EH (cell line): ENCODE measurements at places on chromosomes 13 and 19.

DNA sequence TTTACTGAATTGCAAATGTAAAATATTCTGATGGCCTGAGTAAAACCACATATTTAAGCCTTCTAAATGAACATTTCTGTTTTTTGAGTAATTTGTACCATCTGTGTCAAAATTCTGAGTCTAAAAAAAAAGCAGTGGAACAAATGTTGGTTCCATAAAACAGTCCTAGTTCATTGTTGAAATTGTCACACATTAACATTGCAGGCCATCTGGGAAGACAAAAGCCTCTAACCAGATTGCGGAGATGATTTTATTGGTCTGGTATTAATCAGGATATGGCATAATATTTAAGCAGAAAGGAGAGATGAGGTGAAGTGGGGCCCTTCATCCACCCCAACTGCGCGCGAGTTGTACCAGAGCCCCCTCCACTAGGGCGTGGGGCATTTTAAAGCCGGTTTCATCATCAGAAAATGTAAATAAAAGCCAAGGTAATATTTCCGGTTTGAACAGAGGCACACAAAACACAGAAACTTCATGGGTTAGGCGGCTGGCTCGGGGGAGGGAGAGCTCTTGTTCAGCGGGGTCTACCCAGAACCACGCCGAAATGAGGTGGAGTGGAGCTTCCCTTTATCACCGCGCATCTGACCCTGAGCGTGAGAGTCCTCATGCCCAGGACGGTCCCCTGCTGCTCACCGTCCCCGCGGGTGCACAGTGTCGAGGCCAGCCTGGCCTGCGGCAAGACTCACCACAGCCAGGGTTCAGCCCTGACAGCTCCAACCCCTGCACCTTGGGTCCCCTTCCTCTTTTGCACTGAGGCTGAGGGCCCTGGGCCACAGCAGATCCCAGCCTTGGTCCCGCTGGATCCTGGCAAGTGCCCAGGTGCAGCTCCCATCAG, 169.2 kb downstream of the URI1 start:
- DNase-seq = no peak

- no peak for DNase-seq
These were observed 84.8 kb downstream of the FLT1 start for GRCh38 chr13:28410096-28410495.

DNA sequence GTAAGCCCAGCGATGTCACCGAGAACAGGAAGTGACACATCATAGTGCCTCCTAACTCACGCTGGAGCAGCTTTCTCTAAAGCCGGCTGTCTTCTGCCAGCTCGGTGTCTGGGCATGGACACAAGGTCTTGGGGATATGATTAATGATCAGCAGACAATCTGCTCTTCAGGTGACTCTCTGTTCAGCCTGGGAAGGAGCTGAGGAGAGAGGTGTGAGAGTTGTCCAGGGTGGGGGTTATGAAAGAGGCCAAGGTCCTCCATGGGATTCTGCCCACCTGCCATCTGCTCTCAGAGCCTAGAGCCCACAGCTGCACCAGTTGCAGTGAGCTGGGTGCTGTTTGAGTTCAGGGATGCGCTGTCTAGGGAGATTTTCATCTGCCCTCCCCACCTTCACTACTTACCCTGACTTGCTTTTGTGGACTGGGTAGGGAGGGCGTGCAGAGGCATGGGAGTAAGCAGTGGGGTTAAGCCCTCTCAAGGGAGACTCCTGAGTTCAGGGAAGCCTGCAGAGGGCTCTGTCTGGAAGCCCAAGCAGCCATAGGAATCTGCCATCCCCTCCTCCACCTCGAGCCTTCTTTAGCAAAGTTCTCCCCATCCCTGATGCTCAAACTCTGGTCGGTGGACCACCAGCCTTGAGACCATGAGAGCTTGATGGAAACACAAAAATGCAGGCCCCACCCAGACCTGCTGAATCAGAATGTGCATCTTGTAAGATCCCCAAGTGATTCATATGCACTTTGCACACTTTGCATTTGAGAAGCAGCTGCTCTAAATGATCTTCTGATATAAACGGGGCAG, 539.7 kb downstream of the RFC3 start:
- peak; percentile 90 for DNase-seq

- no peak for DNase-seq
These were observed 481.9 kb downstream of the FGF9 start for GRCh38 chr13:22152751-22153150.

- DNase-seq = no peak
These were observed 3.7 kb upstream of the PEX11G start for GRCh38 chr19:7492558-7492957.

- no peak for DNase-seq
These were observed 129.0 kb downstream of the RAP2A start for GRCh38 chr13:97562962-97563361.

GRCh38 chr13:21461131-21461530, 2.0 kb upstream of the ZDHHC20 start:
- no peak for DNase-seq

- DNase-seq = no peak
These were observed 318.8 kb downstream of the SPRY2 start for GRCh38 chr13:80022146-80022545.

GRCh38 chr13:94829837-94830365, 117.6 kb upstream of the SOX21 start:
- DNase-seq = no peak

- DNase-seq = no peak
These were observed 11.7 kb upstream of the CYSLTR2 start for GRCh38 chr13:48642061-48642460.

DNA sequence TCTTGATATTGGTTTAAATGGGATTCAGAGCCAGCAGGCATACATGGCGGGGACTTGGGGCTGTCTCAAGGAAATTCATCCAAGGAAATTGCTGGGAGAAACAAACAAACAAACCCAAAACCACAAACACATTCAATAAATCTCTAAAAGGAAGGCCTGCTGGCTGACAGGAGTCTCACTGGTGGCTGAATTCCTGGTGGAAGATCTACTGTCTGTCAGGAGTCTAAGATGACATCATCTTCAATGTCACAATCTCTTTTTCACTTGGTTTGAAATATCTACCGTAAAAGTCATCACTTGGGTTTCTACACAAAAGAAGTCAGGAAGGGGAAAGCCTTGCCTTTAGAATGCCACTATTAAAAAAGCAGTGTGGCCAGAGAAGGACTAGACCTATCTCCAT, 87.9 kb downstream of the KLF5 start:
- DNase-seq = peak; percentile 76

DNA sequence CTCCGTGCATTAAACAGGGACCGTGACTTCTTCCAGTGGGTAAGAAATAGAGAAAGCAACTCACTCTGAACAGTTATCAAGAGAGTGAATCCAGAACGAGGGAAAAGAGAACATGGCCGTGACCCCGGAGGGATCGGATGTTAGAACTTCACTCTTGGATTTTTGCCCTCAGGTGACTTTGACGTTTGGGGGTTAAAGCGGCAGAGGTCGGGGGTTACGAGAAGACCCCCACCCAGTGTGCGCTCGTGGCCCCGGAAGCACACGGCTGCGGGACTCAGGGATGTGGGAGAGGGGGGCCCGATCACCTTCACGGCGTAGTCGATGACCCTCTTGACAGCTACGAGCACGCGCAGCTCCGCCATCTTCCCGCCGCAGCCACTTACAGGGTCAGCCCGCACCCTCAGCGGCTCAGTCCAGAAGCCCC, at the start of gene ETFB:
Gene ETFB (minus strand): TSS at position 424 of the 424 bp plus-strand sequence. CDS start 62 bp downstream, at position 362.
- no peak for DNase-seq

- no peak for DNase-seq
These were observed 25.2 kb downstream of the ZNF383 start for GRCh38 chr19:37243206-37243632.

GRCh38 chr19:13262450-13262849, 112.2 kb downstream of the IER2 start:
- peak; percentile 67 for DNase-seq

GRCh38 chr19:3045885-3046697, 16.2 kb downstream of the TLE5 start:
- DNase-seq = no peak

GRCh38 chr13:33840402-33840801, 22.5 kb downstream of the RFC3 start:
- no peak for DNase-seq

GRCh38 chr19:56112313-56112709, 8.8 kb downstream of the ZNF787 start:
- DNase-seq = no peak

- no peak for DNase-seq
These were observed 4.2 kb downstream of the PTPRS start for GRCh38 chr19:5336195-5336965.

DNA sequence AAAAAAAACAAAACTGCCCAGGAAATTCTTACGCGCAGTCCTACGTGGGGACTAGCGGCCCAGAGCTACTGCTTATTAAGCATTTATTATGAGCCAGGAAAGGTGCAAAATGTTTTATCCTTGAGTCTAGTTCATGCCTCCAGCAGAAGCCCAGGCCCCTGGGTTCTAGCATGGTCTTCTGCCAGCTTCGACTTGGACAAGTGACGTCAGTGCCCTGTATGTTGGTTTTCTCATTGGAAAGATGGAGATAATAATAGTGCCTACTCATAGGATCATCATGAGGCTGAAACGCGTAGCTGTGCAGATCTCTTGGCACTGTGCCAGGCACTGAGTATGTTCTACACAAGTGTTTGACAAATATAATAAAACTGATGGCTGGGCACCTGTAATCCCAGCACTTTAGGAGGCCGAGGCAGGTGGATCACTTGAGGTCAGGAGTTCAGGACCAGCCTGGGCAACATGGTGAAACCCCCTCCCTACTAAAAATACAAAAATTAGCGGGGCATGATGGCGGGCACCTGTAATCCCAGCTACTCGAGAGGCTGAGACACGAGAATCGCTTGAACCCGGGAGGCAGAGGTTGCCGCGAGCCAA, 12.4 kb upstream of the SULT2B1 start:
- peak; percentile 56 for DNase-seq

- DNase-seq = no peak
These were observed 55.1 kb downstream of the SLAIN1 start for GRCh38 chr13:77752512-77753069.

GRCh38 chr19:56309511-56310185, 5.0 kb downstream of the ZSCAN5A start:
- DNase-seq = peak; percentile 31

DNA sequence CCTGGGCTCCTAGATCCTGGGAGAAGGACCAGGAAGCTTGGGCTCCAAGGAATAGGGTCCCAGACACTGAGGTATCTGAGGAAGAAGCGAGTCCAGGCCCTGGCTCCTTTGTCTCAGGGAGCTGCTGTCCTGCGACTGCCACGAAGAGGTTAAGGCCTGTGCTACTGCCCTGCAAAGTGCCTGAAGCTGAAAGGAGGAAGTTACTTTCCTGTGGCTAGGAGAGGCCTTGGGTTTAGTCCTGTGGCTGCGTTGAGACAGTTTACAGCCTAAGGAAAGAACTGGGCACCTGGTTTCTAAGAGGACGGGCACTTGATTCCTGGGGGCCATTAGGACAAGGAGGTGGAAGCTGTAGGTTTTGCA, 2.8 kb downstream of the MYADM start:
- no peak for DNase-seq

- DNase-seq = no peak
These were observed 1.9 kb downstream of the SIGLEC14 start for GRCh38 chr19:51644636-51645271.

DNA sequence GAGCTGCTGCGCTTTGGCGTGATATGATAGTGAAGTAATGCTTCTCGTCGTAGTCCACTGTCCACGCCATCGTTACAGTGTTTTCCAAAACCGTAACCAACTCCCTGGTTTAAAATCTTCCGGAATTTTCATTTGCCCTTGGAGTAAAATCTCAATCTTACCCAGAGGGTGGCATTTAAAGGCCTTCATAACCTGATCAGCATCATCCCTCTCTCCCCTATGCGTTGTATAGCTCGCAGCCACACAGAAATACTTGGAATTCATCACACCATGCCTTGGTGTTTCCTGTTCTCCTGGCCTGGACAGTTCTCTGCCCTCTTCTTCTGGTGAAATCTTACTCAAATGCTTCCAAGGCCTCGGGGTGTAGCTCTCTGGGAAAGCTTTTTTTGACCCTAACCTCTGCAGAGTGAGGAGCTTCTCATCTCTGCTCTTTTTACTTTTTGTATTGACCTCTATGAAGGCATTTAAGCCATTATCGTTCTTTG, 839 bp downstream of the MPHOSPH8 start:
- peak; percentile 70 for DNase-seq

- DNase-seq = peak; percentile 33
These were observed 36.1 kb upstream of the USPL1 start for GRCh38 chr13:30581582-30581981.

DNA sequence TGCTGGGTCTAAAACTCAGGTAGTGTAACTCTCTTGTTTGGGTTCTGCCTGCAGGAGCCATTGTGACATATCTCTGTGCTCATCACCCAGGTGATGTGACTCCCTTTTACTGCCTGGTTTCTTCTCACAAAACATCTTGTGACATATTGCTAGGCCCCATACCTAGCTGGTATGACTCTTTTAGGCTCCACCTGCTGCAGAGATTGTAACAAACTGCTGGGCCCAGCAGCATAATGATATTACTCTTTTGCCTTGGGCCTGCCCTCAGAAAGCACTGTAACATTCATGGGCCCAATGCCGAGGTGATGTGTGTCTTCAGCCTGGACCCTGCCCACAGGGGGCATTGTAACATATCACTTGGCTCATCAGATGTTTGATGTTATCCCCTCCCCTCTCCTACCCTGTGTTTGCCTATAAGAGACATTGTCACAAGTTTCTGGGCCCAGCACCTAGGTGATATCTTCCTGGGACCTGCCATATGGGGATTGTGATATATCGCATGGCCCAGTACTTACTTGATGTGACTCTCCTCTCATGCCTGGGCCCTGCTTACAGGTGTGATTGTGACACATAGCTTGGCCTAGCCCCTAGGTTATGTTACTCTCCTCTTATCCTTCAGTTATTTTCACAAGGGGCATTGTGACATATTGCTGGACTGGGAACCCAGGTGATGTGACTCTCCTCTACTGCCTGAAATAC, 18.0 kb upstream of the ZNF681 start:
- no peak for DNase-seq

DNA sequence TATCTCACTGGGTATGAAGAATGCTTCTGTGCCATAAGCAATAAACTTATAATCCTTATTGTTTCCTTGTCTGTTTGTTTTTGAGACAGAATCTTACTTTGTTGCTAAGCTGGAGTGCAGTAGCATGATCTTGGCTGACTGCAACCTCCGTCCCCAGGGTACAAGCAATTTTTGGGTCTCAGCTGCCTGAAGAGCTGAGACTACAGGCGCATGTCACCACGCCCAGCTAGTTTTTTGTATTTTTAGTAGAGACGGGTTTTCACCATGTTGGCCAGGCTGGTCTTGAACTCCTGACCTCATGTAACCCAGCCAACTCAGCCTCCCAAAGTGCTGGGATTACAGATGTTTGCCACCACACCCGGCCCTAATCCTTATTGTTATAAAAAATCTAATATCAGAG, 112.5 kb downstream of the MYO16 start:
- DNase-seq = no peak
